Pulmonary artery endothelial cell (primary cell): ENCODE measurements at places on chromosomes 1 and 21.

DNA sequence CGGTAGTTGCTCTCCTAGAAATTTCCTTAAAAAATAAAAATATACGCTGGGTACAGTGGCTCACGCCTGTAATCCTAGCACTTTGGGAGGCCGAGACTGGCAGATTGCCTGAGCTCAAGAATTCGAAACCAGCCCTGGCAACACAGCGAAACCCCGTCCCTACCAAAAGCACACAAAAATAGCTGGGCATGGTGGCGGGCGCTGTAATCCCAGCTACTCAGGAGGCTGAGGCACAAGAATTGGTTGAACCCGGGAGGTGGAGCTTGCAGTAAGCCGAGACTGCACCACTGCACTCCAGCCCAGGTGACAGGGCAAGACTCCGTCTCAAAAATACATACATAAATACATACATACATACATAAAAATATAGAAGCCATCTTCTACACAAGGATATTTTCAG lies 262.8 kb downstream of the AKT3 start:
- no peak for DNase-seq

GRCh38 chr1:43468414-43468813 lies 14.7 kb upstream of the HYI start:
- DNase-seq: no peak

- no peak for DNase-seq
These were observed 2.1 kb downstream of the TLCD4 start for GRCh38 chr1:95119273-95119672.

- DNase-seq: no peak
These were observed 68.4 kb downstream of the AK5 start for GRCh38 chr1:77350012-77350770.

GRCh38 chr1:212678456-212679410 lies 20.9 kb downstream of the BATF3 start:
- DNase-seq: no peak

DNA sequence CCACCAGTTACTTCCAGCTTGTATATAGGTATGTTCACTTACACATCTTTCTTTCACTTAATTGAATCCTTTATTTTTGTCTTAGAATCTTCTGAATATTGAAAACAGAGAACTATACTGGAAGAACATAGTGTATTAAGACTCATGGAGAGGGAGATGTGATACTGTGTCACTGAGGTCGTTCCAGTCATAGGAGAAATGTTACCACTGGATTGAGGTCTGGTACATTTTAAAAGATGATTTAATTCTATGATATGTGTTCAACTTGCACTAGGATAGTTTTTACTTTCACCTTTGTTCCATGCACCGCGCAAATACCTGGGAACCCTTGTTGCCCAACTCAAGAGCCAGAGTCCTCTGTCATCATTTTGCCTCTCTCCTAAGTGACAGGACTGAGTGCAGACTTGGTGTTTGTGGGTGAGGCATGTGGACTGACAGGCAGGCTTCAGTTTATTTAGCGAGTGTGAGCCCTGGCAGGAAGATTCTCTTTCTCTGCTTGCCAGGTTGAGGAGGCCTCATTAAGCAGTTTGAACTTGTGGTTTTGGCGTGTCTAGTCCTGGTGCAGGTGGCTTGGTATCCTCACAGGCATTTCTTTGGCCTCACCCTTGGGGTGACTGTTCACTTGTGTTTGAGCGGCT lies 63.7 kb downstream of the DYRK1A start:
- DNase-seq: no peak

DNA sequence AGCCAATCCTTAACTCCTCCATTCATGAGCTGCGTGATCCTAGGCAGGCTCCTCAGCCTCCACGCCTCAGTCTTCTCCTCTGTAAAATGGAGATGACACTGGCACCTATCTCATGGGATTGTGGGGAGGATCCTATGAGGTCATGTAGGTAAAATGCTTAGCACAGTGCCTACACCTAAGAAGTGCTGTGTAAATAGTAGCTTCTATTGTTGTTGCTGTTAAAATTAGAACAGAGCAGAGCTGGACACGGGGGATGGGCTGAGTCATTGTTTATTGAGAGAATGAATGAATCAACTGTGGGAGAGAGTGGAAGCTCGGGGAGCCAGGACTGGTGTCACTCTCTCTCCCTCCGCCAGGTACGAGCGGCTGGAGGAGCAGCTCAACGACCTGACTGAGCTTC lies 43.0 kb downstream of the TMCC2 start:
- DNase-seq: peak; percentile 32

GRCh38 chr1:39086865-39087409 lies 60.8 kb downstream of the NDUFS5 start:
- DNase-seq: no peak

DNA sequence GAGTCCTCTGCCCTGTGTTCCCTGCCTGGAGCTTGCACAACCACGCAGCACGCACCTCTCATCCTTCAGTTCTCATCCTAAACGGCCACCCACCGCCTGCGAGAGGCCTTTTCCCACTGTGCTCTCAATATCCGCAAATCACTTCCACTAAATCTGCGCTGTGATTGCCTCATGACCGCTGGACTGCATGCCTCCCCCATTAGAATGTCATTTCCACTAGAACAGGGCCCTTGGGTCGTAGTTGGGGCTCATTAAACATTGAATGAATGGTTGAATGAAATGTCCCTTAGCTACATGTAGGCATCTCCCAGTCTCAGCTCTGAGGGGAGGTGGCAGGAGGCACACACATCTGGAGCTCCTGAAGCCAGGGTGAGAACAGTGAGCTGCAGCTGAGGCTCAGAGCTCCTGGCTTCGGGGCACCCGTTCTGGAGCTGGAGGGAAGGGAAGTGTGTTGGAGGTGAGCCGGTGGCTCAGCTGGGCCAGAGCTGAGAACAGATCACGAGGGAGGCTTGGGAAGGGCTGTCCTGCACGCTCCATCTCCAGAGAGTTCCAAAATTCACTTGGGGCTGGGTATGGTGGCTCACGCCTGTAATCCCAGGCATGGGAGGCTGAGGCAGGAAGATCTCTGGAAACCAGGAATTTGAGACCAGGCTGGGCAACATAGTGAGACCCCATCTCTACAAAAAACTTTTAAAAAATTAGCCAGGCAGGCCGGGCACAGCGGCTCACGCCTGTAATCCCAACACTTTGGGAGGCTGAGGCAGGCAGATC lies 30.4 kb downstream of the TMEM201 start:
- no peak for DNase-seq

DNA sequence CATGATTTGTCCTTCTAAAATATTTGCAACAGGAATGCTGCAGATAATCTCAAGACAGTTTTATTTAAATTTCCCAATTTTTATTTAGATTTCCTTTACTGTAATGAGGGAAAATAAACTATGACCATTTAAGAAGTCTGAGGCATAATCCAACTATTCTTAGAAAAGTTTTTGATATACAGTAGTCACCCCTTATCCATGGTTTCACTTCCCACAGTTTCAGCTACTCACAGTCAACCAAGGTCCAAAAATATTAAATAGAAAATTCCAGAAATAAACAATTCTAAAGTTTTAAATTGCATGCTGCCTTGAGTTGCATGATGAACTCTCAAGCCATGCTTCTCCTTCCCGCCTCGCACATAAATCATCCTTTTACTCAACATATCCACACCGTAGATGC lies 33.3 kb downstream of the TOR3A start:
- DNase-seq: no peak

DNA sequence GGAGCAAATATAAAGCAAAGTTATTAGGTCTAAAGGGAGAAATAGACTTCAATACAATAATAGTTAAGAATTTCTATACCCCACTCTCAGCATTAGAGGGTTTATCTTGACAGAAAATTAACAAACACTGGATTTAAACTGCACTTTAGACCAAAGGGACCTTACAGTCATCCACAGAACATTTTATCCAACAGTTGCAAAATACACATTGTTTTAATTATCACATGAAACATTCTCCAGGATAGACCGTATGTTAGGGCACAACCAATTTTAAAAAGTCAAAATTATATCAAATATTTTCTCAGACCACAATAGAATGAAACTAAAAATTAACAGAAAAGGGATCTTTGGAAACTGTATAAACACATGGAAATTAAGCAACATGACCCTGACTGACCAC lies 384.5 kb upstream of the C1orf87 start:
- DNase-seq: no peak

GRCh38 chr1:58412071-58412580 lies 134.4 kb downstream of the OMA1 start:
- DNase-seq: no peak

- DNase-seq: peak; percentile 63
These were observed 29.3 kb downstream of the AK2 start for GRCh38 chr1:33007190-33008050.

- DNase-seq: no peak
These were observed 65.2 kb upstream of the TNR start for GRCh38 chr1:175808573-175808972.

- peak; percentile 13 for DNase-seq
These were observed 690 bp downstream of the B3GALNT2 start for GRCh38 chr1:235503403-235504121.

- no peak for DNase-seq
These were observed 970.7 kb downstream of the KCNT2 start for GRCh38 chr1:195637539-195637938.

DNA sequence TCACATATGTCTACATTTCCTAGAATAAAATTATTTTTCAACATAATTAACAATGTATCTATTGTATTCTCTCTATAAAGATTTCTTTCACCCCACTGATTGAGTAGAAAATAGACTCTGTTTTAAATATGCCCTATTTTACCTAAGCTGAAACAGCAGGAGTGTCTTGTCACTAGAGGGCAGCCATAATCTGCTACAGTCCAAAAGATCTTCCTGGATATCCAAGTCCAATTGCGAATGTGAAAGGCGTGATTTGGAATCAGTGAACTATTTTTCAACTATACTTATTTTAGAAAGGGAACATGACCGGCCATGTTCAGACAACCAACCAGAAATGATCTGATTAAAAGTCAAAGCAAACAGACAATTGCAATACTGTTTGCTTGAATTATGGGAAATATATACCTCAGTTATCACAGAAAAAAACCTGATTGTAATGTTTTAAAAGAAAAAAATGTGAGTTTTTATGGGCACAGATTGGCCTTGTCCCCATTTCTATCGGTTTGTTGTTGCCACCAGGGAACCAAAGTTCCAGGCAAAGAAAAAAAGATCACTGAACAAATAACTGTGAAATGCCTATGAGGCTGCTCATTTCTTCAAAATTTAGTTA lies 1211.0 kb upstream of the ADGRL4 start:
- peak; percentile 2 for DNase-seq

DNA sequence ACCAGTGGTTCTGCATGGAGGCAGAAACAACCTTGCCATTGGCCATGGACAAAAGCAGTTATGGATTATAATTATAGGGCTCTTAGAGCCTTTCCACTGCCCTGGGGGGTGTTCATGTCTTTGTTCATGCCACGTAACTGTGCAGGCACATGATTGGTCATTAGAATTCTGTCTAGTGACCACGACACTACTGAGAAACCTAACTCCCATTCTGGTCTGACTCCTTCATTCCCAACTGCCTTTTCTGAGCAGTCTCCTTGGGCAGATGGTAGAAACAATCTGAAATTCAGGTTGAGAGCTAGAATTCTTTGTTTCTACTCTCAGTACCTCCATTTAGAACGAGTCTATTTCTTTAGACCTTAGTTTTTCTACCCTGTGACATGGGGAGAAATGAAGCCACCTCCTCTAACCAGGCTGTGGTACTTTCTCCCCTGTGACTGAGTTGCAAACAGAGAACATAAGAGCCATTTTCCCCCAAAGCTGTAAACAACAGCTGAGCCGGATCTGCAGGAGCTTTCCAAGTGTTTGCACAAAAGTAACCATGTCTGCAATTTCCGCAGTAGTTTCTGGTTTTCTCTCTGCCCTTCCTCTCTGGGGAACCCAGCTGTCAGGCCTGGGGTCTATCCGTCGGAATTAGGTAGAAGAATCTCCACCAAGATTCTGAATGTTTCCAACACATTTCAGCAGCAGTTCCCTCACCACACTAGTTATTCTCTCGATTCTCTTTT lies 37.7 kb upstream of the IPO9 start:
- DNase-seq: no peak

DNA sequence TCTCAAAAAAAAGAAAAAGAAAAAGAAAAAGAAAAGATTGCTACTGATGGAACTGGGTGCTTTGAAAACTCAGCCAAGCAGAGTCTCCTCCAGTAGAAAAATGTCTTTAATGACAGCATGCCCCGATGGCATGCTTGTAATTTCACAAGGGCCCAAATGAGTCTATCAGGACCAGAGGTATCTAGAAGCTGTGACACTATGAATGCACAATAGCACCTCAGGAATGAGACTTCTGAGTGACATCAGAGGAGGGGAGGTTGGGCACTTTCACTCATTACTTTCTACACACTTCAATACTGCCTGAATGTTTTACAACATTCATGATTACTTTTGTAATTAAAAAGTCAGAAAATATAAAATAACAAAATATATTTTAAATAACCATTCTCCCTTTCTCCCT lies 15.1 kb upstream of the CD58 start:
- DNase-seq: no peak

GRCh38 chr1:38088366-38088765 lies 41.8 kb upstream of the POU3F1 start:
- no peak for DNase-seq

- DNase-seq: no peak
These were observed 11.8 kb upstream of the STMN1 start for GRCh38 chr1:25917996-25918395.

GRCh38 chr1:244010703-244011123 lies 40.4 kb upstream of the ZBTB18 start:
- DNase-seq: no peak

GRCh38 chr1:211781260-211781659 lies 49.3 kb downstream of the LPGAT1 start:
- no peak for DNase-seq

- no peak for DNase-seq
These were observed 22.2 kb downstream of the ACTL8 start for GRCh38 chr1:17777330-17777729.

- DNase-seq: peak; percentile 27
These were observed 31.2 kb downstream of the CDCP2 start for GRCh38 chr1:54121482-54122134.

DNA sequence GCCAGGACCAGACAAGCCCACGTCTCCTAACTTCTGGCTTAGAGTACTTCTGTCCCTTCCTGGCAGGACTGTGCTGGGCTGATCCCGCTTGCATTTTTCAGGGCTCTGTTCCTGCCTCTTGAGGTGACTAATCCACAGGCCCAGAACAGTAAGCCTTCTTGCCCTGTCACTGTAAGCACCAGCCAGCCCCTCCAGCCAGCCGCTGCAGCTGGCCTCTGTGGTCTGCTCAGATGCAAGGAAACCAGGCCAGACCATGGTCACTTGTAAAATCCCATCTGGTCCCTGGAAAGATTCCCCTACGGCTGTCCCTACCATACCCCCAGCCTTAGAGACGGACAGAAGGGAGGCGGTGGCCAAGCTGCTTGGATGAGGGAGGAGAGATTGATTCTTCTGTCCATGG lies 74.2 kb downstream of the KIRREL1 start:
- DNase-seq: no peak

- DNase-seq: no peak
These were observed 74.7 kb downstream of the ARHGEF16 start for GRCh38 chr1:3529099-3529729.

DNA sequence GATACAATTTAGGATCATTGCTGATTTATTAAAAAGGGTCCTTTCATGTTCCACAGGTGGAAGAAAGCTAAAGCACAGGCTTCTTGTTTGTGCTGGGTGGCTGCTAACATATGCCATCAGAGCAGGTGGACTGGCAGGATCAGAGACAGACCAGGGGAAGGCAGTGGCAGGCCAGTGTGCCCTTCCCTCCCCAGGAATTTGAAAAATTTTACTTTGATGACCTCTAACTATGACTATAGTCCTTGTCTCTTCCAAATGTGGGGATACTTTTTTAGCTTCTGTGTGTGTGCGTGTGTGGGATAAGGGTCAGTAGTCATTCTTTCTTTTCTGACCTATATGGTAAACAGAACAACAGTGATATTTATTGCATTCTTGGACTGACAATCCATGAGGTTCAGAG lies 49.9 kb downstream of the LHX9 start:
- no peak for DNase-seq
